ENCODE measurements at places on chromosomes 6 and 20.

GRCh38 chr20:46243707-46244628 lies 64.3 kb downstream of the CDH22 start:
- DNase-seq, result no peak

GRCh38 chr20:32474967-32475811 lies 109.9 kb downstream of the NOL4L start:
- peak; percentile 85 for DNase-seq

DNA sequence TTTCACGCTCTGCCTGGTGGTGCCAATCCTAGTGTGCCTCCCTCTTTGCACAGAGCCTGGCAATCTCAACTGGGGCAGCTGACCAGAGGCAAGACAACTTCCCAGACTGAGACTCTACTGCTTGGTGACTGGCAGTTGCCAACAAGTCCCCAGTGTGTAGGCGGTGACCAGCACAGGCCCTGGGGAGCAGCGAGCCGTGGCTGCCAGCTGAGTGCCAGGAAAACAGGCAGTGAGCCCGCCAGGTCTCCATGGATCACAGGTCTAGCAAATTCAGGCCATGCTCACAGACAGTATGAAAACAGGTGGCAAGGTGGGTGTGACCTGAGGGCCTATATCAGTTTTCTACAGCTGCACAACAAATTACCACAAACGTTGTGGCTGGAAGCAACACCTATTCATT lies 289.9 kb downstream of the KIF16B start:
- DNase-seq, result no peak

GRCh38 chr6:62272114-62272513 lies 13.9 kb downstream of the KHDRBS2 start:
- DNase-seq, result no peak

GRCh38 chr6:53009056-53009455 lies 14.0 kb upstream of the GSTA4 start:
- DNase-seq, result no peak

DNA sequence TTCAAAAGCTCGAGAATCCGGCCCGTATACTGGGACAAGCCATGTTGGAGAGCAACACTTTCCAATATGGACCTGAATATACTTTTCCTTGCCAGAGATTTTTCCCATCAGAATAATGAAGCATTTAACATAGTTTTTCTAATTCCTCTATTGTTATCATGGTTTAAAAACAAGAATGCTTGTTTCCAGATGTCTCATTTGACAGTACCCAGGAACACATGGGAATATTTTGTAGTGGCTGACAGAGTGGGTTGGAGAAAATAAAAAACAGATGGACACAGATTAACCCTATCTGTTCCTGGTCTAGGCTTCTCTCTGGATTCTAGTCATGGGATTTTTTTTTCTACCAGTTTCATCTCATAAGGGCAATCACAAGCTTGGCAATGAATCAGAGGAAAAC lies 164.8 kb upstream of the CEP162 start:
- no peak for DNase-seq

- peak; percentile 81 for DNase-seq
Observed at GRCh38 chr20:32902456-32903420, 44.0 kb downstream of the EFCAB8 start.

DNA sequence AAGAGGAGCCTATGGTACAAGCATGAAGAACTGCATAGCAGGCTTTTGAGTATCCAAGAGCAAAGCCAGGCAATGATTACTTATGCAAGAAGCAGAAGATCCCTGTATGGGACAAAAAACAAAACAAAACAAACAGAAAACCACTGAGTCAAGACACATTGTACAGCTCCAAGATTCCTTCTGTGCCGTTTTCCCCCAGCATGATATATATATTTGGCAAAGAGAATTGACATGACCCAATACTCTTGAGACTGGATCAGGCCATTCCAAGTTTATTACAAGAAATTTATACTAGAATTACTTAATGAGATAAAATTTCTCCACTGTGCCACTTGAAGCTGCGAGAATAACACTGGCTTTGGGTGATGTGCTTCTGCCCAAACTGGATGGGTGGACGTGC lies 65.5 kb downstream of the TRMT11 start:
- no peak for DNase-seq

GRCh38 chr6:133340557-133340956 lies 99.4 kb downstream of the EYA4 start:
- no peak for DNase-seq

DNA sequence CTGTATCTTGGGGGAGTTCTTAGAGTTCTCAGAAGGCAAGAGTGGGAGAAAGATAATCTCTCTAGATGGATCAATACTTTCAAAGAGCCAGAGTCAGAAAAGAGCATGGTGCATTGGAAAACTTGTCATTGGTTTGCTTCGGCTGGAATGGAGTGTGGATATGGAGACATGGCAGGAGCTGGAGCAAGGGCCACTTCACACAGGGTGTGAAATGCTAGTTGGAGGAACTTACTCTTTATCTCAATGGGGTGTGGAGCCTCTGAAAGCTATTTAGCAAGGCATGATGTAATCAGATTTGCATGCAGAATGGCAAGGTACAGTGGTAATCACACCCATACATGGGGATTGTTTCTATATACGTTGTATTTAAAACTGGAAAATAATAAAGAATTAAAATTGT lies 31.5 kb upstream of the PAQR8 start:
- DNase-seq, result no peak

GRCh38 chr20:9609887-9610502 lies 95.6 kb downstream of the LAMP5 start:
- peak; percentile 38 for DNase-seq

GRCh38 chr6:22042706-22043105 lies 254.1 kb downstream of the PRL start:
- no peak for DNase-seq

DNA sequence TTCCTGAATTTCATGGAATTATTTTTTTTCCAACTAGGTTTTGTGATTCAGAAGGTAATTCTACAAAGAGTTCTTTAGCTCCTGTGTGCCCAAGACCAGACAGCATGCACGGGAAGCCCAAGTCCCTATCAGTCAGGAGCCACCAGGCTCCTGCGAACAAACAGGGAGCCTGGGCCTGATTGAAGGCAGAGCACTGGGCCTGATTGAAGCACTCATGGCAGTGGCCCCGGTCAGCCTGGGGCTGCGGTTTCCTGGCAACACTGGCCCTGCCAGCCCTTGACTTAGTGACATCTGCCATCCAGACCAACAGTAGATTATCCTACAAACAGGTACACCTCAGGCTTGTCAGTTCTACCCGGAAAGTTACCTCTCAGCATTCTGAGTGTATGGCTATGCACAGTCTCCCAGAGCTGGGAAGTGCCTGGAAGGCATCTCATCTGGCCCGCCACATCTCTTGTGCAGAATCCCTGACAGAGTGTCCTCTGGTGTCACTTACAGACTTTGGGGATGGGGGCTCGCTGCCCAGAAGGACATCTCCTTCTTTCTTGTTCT lies 133.8 kb downstream of the VEGFA start:
- DNase-seq, result no peak

- DNase-seq, result no peak
Observed at GRCh38 chr6:146620655-146621054, 21.9 kb downstream of the ADGB start.

DNA sequence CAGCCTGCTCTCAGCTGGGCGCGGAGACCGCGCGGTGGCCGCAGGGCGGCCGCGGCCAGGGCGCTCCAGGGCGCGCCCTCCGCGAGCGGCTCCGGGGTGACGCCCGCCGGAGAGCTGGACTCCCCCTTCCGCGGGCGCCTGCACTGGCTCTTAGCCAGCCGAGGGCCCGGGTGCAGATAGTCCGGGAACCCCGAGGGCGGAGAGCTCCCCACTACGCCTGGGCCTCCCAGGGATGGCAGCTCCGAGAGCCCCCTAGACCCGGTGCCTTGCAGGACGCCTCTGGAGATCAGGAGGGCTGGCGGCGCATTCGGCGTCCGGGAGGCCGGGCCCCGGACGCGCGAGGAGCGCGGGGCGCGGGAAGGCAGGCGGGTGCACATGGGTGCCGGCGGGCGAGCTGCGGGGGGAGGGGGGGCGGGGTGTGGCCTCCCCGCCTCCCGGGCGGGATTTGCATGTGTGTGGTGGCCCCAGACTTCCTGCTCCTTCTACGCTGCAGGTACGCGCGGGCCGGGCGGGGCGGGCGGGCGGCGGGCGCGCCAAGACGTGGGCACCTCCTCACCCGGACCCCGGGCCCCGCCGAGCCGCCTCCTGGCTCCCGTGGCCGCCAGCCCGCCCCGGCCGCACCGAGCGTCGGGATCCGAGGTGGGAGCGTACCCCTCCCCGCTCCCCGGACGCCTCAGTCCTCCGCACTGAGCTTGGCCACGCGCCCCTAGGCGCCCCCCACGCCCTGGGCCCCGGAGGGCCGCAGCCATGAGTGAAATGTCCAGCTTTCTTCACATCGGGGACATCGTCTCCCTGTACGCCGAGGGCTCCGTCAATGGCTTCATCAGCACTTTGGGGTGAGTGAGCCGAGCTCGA lies at the start of gene ITPR3:
Gene ITPR3, plus strand, starts transcription at position 467 of the 855 bp plus-strand sequence. Its CDS starts 281 bp downstream, at position 748.
- peak; percentile 84 for DNase-seq

- no peak for DNase-seq
Observed at GRCh38 chr6:83258517-83258916, 65.4 kb downstream of the RWDD2A start.

DNA sequence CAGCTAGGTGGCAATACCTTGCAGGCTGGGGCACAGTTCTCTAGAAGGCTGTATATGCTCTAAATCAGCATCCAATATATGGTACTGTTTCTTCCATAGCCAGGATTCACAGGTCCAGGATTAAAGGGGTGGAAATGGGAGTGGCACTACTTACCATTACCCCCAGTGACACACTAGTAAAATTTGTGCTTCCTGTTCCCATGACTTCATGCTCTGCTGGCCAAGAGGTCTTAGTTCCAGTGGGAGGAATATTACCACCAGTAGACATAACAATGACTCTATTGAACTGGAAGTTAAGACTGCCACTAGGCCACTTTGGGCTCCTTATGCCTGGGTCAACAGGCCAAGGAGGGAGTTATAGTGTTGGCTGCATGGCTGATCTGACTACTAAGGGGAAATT lies 174.3 kb upstream of the TNFAIP3 start:
- no peak for DNase-seq

DNA sequence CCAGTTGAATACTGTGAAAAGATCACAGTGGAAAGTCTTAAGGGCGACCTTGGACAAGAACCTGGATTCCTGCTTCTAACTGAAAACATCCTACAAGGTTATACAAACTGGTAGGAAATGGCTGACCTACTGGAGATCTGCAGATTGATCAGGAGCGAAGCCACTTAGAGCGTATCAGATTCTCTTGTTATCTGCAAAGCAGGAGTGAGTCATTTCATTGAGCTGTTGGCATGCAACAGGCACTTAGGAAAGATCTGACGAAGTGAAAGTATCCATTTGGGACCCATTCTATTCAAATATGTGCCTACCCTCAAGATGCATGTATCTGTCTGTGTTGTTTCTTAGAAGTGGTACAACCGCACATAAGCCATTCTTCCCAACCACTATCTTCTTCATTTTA lies 131.2 kb upstream of the RIN2 start:
- no peak for DNase-seq

DNA sequence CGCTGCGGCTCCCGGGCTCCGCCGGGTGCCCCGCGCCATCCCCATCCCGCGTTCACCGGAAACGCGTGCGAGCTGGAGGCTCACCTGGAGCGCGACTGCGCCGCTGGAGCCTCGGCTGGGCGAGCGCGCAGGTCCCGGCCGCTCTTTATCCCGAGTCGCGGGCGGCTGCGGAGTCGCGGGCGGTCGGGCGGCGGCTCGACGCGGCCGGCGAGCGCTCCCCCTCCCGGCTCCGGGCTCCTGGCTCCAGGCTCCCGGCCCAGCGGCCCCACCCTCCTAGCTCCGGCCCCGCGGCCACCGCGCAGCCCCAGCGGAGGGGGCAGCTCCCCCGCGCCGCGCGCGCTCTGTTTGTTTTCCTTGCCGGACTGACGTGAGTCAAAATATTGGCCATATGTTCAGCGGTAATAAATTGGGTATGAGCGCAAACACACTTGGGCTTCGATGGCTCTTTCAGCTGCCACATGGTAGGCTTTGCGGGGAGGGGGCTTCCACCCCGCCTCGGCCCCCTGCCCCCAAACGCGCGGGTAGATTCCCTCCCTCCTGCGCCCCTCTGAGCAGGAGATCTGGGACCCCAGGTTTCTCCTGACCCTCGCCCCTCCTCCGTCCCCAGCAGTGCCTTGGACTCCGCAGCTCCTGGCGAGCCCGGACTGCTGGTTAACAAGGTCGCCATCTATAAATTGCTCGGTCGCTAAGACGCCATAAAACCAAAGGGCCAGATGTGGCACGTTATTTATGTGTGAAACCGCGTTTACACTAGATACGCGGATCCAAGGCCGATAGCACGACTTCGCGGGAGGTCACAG lies 8.8 kb upstream of the NKX2-2 start:
- DNase-seq, result peak; percentile 54

GRCh38 chr20:10676518-10676917 lies 2.7 kb upstream of the JAG1 start:
- no peak for DNase-seq

DNA sequence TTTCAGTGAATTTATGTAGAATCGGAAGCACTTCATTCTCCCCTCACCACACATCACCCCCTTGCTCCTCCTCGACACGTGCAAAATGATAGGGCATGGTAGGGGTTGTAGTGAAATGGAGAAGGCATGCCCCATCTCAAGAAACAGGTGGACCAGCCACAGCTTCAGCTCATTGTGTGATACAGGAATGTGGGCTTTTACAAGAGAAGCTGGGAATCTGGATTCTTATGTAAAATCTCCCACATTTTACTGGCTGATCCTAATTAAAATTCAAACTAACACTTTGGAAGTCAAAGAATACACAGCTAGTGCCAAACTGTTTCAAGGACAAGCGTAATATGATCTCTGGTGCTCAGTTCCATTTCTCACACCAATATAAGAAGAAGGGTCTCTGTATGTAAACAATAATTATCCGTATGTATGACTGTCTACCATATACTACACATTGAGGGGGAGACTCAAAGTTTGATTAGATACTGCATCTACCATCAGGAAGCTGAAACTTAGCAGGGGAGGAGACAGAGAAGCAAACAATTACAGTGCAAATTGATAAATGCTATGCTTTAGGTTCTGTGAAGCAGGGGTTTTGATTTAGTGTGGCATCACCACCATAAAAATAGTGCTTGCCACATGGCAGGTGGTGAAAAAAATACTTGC lies 24.3 kb upstream of the KIAA0408 start:
- DNase-seq, result peak; percentile 80

DNA sequence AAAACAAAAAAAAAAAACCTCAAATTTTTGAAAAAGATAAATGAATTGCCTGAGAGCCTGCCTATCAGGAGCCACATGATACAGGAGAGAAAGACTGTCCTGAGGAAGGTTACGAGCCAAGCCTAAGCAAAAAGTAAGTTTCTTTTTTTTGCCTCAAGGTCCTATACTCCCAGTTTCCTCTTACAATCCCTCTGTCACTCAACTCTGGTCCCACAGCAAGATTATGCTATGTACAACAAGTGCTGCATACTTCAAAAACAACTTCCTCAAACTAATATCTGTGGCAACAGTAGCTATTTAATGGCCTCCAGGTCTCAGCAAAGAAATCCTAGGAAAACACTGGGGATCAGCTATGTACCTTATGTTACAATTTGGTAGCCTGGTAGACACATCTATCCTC lies 46.8 kb downstream of the PLN start:
- DNase-seq, result no peak

DNA sequence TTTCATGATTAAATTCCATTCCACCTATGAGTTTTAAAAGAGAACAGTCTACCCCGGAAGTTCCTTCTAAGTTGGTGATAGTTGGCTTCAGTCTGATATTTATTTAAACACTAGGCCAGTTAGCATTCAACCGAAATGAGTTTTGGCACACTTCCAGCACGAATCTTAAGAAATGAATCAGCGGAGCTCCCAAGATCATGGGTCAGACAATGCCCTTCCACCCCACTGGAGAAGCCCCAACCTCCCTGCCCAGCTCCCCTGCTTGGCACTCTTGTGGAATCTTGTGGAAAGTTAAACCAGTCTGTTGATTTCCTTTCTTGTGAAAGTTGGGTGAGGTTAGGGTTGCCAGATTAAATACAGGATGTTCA lies 64.3 kb downstream of the MKKS start:
- no peak for DNase-seq

GRCh38 chr6:70413992-70414494 lies 735 bp downstream of the FAM135A start:
- DNase-seq, result no peak

All from iPS-NIHi11 (cell line).